ACHN (cell line): ENCODE measurements at places on chromosomes 6 and 20.

GRCh38 chr6:151121900-151122299 lies 117.9 kb upstream of the AKAP12 start:
- DNase-seq, result no peak

- peak; percentile 32 for DNase-seq
These were observed 683.3 kb downstream of the QKI start for GRCh38 chr6:164097551-164098398.

- DNase-seq, result no peak
These were observed 14.7 kb upstream of the ZNF831 start for GRCh38 chr20:59148701-59149493.

GRCh38 chr6:134676307-134677281 lies 273.3 kb downstream of the ALDH8A1 start:
- DNase-seq, result peak; percentile 45

DNA sequence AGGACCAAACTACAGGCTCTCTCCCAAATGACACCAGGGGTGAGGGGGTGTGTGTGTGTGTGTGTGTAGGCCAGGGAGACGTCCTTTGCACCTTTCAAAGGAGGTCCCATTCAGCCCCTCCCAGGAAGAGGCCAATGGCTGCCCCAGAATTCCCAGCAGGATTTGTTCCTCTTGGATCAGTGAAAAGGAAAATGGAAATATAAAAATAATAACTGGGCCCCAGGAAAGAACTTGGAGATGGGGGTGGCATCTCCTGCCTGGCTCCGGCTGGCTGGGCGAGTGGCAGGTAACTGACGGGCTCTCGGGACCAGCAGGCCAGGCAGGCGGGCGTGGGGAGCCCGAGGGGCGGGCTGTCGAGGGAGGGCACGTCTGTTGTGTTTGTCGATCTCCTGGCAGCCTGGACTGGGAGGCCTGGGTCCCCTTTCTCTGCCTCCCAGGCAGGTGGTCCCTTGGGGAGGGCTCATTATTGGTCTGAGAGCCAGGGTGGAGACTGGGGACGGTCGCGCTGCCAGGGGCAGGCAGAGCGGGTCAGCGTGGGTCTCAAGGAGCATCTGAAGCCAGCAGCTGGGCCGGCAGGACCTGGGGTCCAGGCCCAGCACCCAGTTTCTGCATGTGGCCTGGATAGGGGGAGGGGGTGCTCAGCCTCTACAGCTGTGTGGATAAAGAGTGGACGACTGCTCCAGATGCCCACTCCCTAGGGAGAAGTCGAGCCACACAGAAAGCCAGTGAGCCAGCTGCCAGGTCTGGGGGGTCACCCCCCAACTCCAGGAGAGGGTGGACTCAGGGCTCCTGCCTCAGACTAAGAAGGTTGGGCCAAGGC lies 3.1 kb downstream of the NOL4L start:
- DNase-seq, result no peak

GRCh38 chr20:24745206-24745605 lies 203.9 kb upstream of the CST7 start:
- DNase-seq, result no peak

DNA sequence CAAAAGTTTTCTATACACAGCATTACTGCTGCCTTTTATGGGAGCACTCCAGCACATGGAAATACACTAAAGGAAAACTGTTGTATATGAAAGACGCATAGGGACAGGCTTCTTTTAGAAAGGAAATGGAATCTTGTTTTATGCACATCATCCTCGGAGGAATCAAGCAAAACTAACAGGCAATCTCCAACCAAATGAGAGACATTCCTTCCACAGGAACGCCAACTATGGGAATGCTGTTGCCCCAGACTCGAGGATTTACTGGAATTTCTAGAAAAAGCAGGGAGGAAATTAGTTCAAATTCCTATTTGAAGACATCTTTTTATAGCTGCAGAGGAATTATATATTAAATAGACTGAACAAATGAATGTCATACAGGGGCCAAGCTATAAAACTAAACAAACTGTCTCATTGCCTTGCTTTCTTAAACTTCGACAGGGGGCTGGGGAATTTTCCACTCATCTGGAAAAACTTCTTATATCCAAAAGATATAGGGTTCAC lies 52.2 kb downstream of the LYRM4 start:
- DNase-seq, result no peak

DNA sequence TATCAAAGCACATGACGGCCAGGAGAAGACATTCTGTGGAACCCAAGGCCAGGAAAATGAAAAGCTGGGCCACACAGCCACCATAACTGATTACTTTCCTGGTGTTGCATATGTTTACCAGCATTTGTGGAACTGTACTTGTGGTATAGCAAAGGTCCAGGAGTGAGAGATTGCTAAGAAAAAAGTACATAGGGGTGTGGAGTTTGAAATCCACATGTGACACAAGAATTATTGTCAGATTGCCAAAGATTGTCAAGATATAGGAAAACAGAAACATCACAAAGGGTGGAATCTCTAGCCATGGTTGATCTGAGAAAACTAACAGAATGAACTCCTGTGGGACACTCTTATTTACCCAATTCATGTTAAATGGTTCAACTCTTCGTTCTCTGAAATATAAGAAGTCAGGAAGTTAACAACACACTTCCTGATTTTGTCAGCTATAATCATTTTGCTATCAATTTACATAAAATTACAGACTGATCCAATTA lies at the start of gene OR2B2:
OR2B2 (minus strand) TSS at position 441 of the 491 bp plus-strand sequence; CDS start at position 364, 77 bp downstream.
- DNase-seq, result no peak

- DNase-seq, result peak; percentile 57
These were observed 43.0 kb downstream of the TSPYL4 start for GRCh38 chr6:116210750-116211425.

- no peak for DNase-seq
These were observed 19.5 kb upstream of the TMX4 start for GRCh38 chr20:8039042-8039441.

- DNase-seq, result peak; percentile 66
These were observed 214.8 kb upstream of the MMS22L start for GRCh38 chr6:97497713-97498331.

GRCh38 chr20:23146181-23146580 lies 60.1 kb upstream of the CD93 start:
- DNase-seq, result no peak

- DNase-seq, result no peak
These were observed 1.1 kb upstream of the MBOAT1 start for GRCh38 chr6:20213271-20213798.

- DNase-seq, result peak; percentile 21
These were observed at the start of gene PXDC1 for GRCh38 chr6:3751077-3751729. Gene PXDC1, minus strand, starts transcription at chr6:3751713. Its CDS starts 182 bp downstream, at chr6:3751531.

GRCh38 chr6:39137245-39137644 lies 22.3 kb upstream of the SAYSD1 start:
- peak; percentile 45 for DNase-seq

GRCh38 chr6:154619146-154619545 lies 108.7 kb upstream of the CNKSR3 start:
- DNase-seq, result no peak

- no peak for DNase-seq
These were observed 219.0 kb downstream of the THBS2 start for GRCh38 chr6:169034516-169035167.

- DNase-seq, result no peak
These were observed 243.0 kb upstream of the RIN2 start for GRCh38 chr20:19515074-19515473.

DNA sequence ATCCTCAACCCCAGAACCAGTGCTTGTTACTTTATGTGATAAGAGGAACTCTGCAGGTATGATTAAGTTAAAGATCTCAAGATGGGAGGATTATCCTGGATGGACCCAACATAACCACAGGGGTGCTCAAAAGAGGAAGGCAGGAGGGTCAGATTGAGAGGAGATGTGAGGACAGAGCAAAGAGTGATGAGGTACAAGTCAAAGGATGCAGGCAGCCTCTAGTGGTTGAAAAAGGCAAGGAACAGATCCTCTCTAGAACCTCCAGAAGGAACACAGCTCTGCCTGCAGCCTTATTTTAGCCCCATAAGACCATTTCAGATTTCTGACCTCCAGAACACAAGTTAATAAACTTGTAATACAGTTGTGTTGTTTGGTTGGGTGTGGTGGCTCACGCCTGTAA lies 41.2 kb downstream of the PDSS2 start:
- peak; percentile 4 for DNase-seq
